ENCODE measurements at places on chromosomes 12 and 14.

DNA sequence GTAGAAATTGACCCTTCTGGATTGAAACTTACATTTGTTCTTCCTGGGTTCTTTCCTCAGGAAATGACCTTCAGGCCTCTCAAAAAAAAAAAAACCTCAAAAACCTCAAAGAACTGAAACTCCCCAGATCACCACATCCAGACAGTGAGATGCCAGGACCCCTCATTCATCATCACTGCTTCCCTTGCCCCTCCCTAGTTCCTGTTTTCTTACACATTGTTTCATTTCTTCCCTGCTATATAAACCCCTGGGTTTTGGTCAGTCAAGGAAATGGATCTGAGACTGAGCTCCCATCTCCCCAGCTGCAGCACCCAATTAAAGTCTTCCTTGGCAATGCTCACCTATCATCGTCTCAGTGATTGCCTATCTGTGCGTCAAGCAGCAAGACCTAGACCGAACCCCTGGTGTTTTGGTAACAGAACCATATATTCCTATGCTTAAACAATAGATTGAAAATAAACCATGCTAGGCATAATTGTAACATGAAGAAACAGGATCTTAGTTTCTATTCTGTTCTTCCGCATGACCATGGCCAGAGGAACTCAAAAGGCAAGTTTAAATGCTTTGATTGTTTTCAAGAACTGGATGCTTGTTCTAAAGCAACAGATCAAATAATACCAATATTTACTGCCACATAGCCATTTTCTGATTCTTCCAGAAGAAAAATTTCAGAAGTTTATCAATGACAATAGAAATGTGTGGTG, 108.0 kb upstream of the MAX start:
- DNase-seq = peak; percentile 30

- peak; percentile 38 for DNase-seq
These were observed 167.8 kb upstream of the HIF1A start for GRCh38 chr14:61527325-61528100.

GRCh38 chr12:113796066-113796827, 169.9 kb downstream of the RBM19 start:
- no peak for DNase-seq

GRCh38 chr12:953776-954175, 4.3 kb upstream of the RAD52 start:
- peak; percentile 27 for DNase-seq

DNA sequence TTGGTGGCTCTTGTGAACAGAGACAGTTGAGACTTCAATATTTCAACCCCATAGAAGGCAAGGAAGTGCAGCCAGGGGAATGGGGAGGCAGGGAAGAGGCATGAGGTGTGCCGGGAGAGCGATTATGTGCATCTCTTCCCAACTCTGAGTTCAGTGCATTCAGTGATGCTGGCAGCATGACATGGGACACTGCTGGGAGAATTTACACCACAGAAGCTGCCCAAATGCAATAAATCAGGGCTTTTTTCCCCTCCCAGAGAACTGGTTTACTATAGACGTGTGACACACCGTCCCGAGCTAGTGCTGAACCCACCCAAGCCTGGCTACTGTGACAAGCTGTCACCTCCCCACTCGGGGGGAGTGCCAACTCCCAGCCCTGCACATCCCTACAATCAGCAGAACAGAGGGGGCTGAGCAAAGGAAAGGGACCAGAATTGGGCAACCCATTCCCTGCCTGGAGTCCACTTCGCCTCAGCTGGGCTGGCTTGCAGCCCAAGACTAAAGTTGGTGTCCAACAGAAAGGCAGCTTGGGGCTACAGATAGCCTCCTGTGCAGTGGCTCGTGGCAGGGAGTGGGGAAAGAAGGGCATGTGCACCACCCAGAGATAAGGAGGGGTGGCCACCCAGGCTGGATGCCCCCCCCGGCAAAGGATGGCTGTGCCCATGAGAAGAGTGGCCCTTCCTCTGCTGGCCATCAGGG, 16.7 kb downstream of the AHSA1 start:
- DNase-seq = no peak

GRCh38 chr12:110794623-110795280, 52.0 kb upstream of the CCDC63 start:
- no peak for DNase-seq

DNA sequence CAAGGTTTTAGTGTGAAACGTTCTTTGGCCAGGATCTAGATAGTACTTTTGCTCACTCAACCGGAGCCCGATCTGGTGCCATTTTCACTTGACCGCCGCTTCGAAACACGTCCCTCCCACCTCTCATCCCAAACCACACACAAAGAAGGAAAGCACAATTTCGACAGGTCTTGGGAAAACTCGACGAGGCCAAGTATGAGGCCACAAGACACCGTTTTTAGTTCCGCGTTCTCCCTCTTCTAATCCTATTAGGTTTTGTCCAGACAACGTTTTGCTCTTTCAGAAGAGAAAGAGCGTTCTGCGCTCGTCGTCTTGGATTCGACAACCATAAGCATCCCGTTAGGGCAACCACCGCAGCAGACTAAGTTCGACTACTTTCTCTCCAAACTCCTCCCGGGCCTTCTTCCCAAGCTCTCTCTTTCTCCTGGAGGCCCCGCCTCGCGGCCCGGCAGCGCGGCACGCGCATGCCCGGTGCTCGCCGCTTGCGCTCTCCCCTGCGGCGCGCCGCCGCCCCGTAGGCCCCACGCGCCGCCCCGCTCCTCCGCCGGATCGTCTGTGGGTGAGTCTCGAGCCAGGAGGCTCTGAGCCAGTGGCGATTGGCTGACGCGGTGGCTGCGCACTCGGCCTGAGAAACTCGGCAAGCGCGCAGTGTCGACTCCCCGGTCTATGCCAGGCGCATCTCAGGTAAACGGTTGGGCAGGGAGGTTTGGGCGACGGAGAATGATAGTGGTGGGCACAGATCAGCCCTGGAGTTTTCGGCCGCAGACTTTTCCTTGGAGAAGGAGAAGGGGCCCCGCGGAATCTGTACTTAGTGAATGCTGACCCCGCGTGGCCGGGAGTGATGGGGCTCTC, at the start of gene MIPOL1:
Gene MIPOL1, plus strand, starts transcription at position 517 of the 852 bp plus-strand sequence. CDS start 49,952 bp downstream, outside the sequence.
- DNase-seq = peak; percentile 48

GRCh38 chr12:116361414-116362223, 84.1 kb upstream of the MED13L start:
- no peak for DNase-seq

DNA sequence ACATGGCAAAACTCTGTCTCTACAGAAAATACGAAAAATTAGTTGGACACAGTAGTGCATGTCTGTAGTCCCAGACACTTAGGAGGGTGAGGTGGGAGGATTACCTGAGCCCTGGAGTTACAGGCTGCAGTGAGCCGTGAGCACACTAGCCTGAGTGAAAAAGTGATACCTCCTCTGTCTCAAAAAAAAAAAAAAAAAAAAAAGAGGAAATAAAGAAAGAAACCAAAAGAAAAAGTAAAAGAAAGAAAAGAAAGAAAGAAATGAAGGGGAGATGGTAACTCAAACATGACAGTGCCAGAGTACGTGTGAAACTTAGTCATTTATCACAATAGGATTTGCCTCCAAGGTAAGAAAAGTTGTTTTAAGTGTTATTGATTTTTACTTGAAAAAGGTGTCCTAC, 407.0 kb upstream of the MGAT4C start:
- DNase-seq = no peak

- DNase-seq = no peak
These were observed 30.9 kb downstream of the CCDC60 start for GRCh38 chr12:119365451-119365850.

- no peak for DNase-seq
These were observed 13.9 kb downstream of the COPZ1 start for GRCh38 chr12:54338698-54339296.

DNA sequence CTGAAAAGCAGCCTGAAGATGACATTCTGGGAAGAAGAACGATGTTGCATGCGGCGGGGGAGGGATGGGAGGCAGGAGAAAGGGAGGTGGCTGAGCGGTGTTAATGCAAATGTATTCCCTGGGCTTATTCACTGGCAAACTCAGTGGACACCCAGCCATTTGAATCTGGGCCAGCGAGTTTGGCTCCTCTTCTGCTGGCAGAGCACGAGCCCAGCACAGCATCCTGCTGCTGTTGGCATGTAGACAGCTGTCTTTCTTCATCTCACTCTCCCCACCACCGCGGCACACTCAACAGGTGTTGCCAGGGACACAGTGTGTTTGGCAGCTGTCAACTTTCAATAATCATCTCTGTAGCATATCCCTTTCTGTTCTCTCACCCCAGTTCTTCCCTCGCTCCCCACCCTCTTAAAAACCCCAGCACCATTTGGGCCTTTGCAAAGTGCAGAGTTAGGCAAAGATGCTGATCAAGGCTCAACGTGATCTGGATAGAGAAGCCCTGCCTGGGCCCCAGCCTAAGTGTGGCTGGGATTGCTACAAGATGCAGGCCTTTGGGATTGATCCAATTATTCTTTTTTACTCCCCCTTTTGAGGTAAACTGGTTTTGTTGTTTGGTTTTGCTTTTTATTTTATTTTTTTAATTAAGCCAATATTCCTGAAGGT, 131.9 kb downstream of the EXOC5 start:
- DNase-seq = no peak

GRCh38 chr14:96176811-96177211, 27.8 kb upstream of the BDKRB2 start:
- no peak for DNase-seq

GRCh38 chr12:49026101-49026500, 7.5 kb upstream of the PRKAG1 start:
- DNase-seq = no peak

DNA sequence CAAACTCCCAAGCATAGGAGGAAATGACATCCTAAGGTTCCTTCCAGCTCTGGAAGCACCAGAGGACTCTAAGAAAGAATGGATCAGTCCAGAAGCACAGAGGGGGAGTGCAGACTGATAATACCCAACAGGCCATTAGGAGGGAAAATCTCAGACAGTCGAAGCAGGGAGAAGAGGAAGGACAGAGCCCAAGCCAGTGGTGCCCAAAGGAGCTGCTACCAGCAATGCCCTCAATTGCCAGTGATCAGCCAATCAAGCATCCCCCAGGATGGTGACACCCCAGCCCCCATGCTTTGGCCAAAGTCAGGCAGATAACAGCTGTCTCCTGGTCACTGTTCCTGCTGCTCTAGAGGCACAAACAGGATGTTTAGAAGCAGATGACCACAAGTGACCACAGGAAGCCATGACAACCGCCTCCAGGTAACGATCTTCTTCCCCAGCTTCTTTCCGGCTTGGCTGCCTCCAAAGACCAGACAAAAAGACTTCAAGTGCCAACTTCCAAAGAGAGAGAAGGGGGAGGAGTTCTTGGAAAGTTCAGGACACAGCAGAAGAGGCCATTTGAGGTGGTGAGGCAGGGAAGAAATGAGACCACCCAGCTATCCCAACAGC, 16.2 kb downstream of the PXN start:
- no peak for DNase-seq

DNA sequence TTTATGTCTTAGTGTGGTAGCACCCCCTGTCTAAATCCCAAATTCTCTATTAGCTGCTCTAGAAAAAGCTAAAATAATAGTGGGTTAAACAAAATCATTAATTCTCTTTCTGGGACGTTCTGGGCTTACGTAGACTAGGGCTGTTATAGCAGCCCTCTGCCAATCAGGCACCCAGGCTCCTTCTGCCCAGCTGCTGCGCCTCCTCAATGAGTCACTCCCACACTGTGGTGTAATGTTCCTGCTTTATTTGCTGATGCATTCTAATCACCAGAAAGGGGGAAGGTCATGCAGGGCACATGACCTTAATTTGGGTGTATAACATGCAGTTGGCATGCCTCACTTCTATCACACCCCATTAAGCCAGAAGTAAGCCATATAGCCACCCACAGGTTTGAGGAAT, 294.5 kb downstream of the GALC start:
- DNase-seq = no peak

- DNase-seq = no peak
These were observed 2.5 kb upstream of the CACNA2D4 start for GRCh38 chr12:1920971-1921370.
